ENCODE measurements at places on chromosomes 2 and 18.

GRCh38 chr2:239532859-239533258 is 132.0 kb upstream of the HDAC4 start:
- no peak for DNase-seq

- DNase-seq: no peak
Observed at GRCh38 chr2:73292906-73293533, 328 bp downstream of the EGR4 start.

- DNase-seq: no peak
Observed at GRCh38 chr2:197801033-197801432, 3.4 kb upstream of the PLCL1 start.

GRCh38 chr2:184178229-184178628 is 420.1 kb upstream of the ZNF804A start:
- DNase-seq: no peak

DNA sequence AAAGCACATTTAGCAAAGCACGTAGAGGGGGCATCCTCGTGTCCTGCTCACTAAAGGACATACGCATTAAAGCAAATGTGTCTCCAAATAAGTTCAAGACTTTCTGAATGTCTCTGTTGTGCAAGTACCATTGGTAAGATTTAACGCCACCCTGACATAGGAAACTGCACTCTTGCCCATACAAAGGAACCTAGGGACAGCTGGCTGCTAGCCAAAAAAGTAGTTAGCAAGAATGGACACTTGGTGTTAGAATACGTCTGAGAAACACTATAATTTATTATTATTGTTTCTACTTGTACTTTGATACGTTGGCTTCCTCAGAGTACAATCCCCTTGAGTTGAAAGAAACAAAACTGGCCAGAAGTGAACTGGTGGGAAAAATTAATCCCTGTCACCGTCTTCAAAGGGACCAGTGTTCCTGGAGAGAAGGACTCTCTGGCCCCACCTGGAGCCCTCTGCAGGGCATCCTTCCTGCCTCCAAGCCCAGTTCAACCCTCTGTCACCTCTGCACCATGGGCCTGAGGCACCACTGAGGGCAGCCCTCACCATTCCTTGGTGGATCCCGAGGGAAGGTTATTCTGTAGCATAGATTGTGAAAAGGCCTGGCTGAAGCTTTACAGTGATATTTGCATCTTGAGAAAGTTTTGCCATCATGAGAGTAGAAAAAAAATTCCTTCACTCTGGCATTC is 51.4 kb upstream of the APCDD1 start:
- no peak for DNase-seq

DNA sequence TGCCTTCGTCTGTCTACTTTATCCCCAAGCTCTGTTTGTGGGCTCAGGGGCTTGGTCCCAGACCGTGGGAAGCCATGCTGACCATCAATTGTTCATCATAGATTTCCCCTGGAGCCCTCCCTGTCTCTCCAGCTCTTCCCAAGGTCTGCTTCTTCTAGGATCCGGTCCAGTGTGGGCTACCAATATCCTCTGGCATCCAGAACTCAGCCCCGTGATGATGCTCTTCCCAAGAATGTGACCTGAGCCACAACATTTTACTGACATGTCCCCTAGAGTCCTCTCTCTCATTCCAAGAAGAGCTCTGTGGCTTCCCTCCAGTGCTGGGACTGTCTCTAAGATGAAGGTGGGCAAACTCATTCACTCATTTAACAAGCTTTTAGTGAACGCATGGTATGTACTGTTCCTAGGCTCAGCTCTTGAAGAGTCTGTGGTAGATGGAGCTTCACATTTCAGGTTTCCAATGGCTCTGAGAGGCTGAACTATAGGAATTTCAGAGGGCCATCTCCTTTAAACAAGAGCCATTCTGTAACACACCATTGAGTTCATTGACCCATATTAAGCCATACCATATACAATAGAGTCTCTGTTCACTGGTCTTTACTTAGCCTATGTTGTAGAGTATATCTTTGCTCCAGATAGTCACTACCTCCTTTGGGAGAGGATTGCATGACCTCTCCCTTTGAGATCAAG is 142.0 kb upstream of the APCDD1 start:
- DNase-seq: no peak

DNA sequence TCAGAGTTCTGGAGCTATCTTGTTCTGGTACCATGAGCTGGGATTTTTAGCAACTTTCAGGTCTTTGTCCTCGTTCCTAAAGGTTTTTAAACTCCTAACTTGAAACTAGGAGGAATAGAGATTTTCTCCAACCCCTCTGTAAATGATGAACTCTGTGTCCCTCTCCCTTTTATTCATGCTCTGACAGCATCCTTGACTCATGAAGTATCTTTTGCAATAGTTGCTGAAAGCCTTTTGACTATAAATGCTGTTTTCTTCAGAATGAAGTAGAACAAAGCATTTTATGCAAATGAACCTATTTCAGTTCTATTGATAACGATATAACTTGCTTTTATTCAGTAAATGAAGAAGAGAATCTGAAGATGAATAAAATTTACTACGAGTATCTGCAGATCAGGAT is 17.0 kb upstream of the MAPRE2 start:
- no peak for DNase-seq

DNA sequence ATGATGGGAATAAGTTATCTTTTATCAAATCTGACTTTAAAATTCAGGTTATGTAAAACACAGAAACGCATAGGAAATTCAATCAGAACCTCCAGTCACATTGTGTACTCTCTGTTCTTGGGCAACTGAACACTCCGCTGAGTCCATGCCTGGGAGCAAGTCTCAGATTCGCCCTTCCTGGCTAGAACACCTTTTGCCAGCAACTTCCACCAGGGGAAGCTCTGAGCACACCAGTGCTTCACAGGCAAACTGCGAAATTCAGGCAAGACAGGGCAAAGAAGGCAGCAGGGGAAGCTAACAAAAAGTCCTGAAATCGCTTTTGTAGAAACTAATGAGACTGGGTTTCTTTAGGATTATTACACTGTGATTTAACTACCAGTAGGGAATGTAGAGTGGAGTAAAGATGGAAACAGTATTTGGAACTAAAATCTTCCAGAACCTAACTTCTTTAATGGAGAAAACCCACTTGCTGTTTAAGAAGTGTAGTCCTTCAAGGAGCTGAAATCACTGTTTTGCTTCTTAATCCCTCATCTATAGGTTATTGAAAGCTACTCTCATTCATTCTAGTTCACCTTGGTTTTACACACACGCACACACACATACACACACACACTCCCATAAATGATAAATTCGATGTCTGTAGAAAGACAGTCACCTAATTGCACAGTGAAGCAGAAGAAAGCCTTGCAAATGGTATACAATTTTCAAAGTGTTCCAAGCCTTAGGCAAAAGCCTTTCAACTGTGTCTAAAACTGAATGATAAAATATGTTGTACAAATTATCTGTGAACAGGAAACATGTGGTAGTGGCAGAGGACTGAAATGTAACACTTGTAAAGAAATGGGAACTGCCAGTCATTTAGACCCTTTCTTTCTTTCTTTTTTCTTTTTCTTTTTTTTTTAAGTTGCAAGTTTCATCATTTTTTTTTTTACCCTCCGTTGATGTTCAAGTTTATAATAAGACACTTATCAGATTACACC is 214.5 kb downstream of the TMEM182 start:
- no peak for DNase-seq

- no peak for DNase-seq
Observed at GRCh38 chr2:201807452-201807999, 1.2 kb downstream of the CDK15 start.

DNA sequence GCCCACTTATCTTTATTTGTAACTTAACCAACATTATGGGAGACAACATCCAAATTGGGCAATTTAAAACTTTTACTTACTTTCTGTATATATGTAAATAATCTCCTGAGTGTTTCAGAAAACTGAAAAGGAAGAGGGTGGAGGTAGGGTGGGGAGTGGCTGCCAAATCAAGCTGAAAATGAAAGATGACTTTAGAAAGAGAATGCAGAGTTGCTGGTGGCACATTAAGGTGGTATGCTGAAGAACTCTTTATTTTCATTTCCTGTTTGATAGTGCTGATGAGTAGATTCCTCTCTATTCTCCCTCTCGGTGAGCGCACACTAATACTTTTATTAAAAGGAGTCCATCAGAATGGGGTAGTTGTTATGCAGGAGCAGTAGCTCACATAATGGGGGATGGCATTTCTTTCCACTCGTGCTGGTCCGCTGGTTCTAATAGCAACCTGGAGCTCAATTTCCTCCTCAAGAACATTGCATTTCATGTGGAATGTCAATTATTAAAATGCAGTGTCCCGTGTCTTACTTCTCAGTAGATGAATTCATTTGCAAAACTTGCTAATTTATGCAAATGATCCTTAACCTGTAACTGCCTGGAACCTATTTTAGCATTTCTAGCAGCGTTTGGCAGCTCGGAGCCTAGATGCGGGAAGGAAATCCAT is 466.9 kb upstream of the HNRNPA3 start:
- DNase-seq: no peak

- no peak for DNase-seq
Observed at GRCh38 chr2:222307978-222308730, 9.4 kb upstream of the PAX3 start.

- no peak for DNase-seq
Observed at GRCh38 chr2:98478907-98479306, 34.2 kb downstream of the INPP4A start.

DNA sequence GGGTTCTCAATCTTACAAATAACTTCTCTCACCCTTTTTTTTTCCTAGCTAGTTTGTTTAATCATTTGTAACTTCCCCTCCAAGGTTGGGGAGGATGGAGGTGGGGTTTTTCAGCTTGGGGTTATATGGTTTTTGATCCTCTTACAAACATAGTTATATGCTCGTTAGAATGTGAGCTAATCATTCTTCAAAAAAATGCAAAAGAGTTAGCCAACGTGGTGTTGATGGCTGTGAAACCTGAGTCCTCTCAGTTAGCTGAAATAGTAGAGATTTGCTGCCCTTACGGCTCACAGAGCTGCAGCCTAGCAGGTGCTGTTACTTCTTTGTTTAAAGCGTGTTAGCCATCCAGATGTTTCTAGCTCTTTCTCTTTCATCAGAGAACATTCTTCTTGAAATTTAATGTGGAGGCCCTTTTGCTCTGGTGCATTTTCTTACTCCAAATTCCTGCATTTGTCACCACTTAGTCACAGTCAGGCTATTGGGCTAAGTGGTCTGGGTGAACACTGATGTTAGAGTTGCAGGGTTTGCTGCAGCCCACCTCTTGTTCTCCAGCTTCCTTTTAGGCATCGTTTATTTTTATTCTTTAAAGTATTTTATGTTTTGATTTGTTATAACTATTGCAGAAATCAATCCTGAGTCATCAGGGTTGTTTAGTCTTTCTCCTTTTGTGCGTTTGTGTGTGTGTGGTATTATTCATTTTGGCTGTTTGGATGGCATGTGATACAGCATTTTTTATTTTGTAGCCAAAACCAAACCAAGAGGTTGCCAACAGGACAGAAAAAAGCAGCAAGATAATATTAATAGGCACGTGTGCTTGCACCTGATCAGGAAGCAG is 41.1 kb downstream of the LIMS1 start:
- no peak for DNase-seq

DNA sequence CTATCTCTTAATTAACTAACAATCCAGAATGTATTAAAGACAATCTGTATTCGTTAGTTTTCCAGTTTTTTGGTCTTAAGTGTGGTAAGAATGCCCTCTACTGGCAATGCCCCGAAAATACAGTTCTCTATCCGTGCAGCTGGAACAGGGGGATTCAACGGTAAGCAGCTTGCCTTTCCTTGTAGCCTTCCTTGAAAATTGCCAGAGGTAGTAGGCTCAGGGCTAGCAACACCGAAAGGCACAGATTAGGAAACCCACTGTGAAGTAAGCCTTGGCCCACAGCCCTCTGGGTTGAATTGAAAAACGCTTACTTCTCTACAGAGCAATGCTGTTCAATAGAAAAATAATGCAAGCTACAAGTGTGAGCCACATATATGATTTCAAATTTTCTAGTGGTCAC is 17.1 kb upstream of the VPS4B start:
- no peak for DNase-seq

- DNase-seq: no peak
Observed at GRCh38 chr2:69620870-69621269, 22.7 kb downstream of the AAK1 start.

- DNase-seq: no peak
Observed at GRCh38 chr2:149884871-149885270, 297.3 kb upstream of the MMADHC start.

DNA sequence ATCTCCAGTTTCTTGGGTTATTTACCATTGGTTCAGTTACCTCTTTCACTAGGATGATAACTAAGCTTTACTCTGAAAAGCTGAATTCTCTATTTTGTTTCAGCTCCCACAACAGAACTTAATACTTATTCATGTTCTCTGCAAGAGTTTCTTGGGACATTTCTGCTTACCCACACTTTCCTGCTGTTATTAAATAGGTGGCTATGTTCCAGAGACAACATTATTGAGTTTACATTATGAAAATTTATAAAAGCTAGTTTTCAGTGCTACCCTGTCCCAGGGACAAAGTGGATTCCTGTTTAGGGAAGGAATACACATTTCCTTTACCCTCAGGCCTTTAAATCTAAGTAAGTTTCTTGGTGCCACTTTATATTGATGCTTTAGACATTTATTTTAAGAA is 7.0 kb upstream of the GPD2 start:
- no peak for DNase-seq

DNA sequence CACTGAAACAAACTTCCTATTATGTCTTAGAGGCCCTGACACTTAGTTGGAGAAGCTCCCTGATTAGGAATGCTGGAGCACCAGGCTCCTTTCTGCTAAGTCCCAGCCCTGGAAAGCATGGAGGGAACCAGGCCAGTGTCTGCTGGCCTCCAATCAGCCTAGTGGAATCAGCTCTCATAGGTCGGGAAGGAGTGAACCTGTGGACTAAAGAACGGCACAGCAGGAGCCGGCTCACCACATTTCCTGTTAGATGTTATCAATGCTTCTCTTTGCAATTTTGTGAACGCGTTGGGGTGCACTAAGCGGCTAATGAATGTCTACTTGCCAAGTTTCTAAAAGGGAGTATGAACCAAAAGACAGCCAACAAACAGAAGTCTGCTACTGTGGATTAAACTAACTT is 296.6 kb downstream of the NAPG start:
- no peak for DNase-seq

DNA sequence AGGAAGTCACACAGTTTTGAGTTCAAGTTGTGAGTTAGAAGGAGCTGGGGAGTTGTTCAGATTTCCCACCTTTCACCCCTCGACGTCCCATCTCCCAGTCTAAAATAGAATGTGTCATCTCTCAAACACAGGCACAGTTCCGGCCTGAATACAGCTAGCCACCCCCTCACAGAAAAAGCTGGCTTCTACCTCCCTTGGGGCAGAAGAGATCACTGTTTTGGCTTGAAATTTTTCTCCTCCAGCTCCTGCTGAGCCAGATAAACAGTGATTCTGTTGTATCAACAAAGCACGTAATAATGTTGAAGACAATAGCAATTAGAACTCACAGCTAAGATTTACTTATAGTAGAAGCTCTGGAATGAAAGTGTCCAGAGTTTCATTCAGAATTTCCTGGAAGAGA is 74.7 kb downstream of the KIAA2012 start:
- DNase-seq: no peak

- DNase-seq: no peak
Observed at GRCh38 chr2:2992634-2993033, 385.0 kb downstream of the EIPR1 start.

GRCh38 chr18:23640052-23640451 is 22.7 kb downstream of the ANKRD29 start:
- DNase-seq: no peak
